Suppressor macrophage treated with lipopolysaccharide for 4 hours (primary cell): ENCODE measurements at places on chromosomes 2 and 18.
A peak's percentile ranks its signal among the peaks of the same experiment; 100 is the strongest.

- DNase-seq: no peak
These were observed 8.2 kb downstream of the GDF7 start for GRCh38 chr2:20674974-20675679.

DNA sequence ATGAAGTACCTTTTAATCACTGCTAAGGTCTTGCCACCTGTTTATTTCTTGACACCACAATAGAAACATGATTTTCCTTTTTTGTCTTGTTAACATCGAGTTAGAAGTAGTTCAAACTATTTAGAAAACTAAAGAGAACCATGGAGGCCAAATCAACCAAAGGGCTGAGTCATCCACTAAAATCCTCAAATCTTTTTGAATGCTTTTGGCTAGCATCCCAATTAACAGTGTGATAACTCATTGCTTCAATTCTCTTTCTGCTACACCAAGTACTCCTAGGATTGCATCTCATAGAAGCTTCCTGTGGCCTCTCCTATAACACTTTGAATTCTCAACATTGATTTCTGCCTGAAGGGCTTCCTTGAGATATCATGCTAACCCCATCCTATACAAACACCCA lies 159.9 kb upstream of the MMADHC start:
- no peak for DNase-seq

DNA sequence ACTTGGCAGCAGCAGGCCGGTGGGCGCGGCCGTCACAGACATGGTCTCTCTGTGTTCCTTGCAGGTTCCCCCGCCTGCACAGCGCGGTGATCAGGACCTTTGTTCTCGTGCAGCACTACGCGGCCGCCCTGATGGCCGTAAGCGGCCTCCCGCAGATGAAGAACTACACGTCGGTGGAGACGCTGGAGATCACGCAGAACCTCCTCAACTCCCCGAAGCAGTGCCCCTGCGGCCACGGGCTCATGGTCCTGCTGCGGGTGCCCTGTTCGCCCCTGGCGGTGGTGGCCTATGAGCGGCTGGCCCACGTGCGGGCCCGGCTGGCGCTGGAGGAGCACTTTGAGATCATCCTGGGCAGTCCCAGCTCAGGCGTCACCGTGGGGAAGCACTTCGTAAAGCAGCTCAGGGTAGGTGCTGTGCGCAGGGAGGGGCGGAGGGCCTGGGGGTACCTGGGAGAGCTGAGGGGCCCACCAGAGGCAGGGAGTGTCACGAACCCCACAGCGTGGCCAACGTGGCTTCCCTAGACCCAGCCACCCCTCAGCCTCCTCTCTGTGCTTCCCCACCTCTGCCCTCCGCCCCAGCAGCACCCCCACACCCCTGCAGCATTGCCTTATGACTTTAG lies 59.3 kb downstream of the NTSR2 start:
- DNase-seq: no peak

- peak; percentile 15 for DNase-seq
These were observed 36.0 kb downstream of the RPRD1A start for GRCh38 chr18:36031407-36031806.

DNA sequence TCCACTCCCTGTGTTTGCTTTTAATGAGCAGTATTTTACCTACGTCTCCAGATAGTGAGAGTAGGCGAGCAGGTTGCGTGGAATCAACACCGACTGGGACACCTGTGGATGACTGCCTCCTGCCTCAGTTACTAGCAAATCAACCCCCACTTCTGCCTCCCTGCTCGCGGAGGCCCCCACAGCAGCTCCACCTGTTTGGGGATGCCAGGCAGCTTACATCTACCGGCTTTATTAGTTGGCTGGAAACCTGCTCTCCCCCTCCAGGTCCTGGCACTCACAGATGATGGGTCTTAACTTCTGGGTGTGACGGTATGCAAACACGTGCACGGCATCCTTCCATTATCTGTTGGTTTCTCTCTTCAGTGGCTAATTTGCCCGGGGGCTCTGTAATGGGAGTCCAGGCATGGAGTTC lies 164.4 kb upstream of the SESTD1 start:
- no peak for DNase-seq

GRCh38 chr18:37309861-37310260 lies 255.7 kb downstream of the CELF4 start:
- DNase-seq: no peak

DNA sequence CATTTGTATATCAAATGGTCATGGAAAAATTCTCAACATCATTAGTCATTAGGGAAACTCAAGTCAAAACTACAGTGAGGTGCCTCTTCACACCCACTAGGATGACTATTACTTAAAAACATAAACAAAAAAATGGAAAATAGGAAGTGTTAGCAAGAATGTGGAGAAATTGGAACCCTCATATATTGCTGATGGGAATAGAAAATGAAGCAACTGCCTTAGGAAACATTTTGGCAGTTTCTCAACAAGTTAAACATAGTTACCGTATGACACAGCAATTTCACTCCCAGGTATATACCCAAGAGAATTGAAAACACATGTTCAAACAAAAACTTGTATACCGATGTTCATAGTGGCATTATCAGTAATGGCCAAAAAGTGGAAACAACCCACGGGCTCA lies 18.1 kb upstream of the CYP26B1 start:
- no peak for DNase-seq

DNA sequence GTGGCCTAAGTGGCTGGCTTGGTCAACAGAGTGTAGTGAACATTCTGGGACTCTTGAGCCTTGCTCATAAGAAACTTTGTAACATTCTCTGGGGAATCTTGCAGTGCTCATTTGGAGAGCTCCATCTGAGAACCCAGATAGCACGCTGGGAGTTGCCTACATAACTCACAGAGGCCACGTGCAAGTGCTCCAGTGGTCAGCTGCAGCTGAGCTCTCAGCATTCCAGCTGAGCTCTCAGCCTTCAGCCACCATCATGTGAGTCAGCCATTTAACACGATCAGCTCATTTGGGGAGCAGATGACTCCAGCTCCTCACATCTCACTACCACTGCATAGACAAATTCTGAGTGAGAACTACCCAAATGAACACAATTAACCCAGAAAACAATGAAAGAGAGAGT lies 25.5 kb upstream of the CTNNA2 start:
- DNase-seq: no peak

DNA sequence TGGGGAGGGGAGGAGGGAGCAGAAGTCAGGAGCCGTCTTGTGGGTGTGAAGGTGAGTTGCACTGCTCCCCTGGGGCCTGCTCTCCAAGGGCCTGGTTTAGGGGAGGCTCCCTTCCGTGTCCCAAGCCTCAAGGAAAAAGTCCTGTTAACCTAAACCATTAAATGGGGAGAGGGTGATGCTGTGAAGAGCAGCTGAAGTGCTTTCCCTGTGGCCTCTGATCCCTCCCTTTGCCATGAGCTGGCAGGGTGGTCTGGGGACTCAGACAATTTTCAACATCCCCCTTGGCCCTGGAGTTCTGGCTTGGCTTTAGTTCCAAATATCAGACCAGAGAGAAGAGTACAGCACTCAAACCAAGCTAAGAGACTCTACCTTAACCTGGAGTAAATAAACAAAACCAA lies 692 bp upstream of the POMC start:
- DNase-seq: no peak

- DNase-seq: no peak
These were observed 14.1 kb upstream of the INO80C start for GRCh38 chr18:35511833-35512232.

DNA sequence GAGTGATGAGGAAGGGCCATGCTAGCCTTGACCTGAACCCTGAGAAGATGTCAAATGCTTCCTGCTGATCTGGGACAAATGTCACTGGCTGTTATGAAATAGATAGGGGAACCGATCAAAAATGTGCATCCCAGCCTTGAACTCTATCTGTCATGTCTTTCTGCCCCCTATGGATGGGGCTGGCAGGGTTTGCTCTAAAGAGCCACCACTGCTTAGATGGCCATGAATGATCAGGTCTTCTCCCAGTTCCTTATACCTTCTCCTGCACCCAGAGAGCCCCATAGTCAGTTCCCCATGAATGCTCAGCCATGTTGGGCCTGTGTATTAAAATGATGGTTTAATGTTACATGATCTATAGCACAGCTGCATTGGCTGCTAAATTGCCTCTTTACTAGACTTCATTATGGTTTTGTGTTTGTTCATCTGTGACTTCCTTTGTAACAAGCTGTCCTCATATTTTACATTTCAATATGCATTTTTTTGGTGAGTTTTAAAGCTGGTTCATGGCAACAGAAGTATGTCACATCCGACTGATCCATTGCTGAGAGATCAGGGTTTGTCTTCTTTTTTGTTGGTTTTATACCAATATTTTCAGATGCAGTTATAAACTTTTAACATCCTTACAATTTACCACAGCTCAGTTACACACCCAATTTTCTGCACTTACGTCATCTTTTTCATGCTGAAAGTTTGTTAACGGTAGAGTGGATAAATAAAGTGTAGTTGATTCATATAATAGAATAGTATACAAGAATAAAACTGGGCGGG lies 56.3 kb upstream of the SMAD2 start:
- DNase-seq: peak; percentile 12

- no peak for DNase-seq
These were observed 87.1 kb downstream of the CNTNAP5 start for GRCh38 chr2:124112206-124112605.

DNA sequence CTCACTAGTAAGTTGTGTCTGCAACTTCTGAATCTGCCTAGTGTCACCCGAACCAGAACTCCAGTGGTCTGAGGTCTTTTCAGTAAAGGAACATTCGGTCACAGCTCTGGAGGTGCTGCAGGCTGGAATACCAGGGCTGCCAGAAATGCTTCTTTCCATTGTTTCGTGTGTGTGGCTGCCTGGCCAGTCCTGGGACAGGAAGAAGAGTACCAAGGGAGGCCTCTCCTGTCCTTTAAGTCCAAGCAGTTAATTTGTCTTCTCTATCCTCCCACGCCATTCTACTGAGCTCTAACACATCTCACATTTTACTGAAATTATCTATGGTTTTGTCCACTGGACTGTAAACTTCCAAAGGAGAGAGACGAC lies 196.0 kb downstream of the LNPK start:
- no peak for DNase-seq

DNA sequence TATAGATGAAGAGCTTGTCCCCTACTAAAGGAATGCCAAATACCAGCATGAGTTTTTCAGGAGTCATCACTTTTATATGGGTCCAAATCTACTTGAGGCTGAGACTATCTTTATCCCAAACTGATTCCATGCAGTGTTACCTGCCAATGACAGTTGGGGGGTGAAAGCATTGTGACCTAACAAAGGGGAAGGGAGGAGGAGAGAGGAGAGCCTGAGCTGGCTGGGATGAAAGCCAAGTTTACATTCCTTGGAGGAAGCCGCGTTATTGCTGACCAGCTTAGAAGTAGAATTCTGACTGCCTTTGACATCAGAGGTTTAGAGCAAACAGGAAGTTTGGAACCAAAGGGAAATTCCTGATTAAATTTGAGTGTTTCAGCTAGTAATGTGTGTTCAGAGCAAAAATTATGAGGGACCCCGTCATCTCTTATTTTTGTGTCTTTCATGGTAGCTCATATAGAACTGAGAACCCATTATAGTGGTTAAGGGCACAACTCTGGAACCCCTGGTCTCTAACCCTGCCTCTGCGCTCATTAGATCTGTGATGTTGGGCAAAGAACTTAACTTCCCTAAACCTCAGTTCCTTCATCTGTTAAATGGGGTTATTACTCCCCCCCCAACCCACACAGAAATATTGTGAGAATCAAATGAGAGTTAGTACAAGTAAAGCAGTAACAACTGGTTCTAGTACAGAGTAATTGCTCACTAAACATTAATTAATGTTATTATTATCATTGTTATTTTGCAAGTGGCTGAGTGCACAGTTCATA lies 199.3 kb upstream of the EPAS1 start:
- peak; percentile 93 for DNase-seq
